ENCODE measurements at places on chromosomes 1 and 21.

GRCh38 chr1:104348277-104348676 is 598.6 kb downstream of the AMY1C start:
- DNase-seq, result no peak

DNA sequence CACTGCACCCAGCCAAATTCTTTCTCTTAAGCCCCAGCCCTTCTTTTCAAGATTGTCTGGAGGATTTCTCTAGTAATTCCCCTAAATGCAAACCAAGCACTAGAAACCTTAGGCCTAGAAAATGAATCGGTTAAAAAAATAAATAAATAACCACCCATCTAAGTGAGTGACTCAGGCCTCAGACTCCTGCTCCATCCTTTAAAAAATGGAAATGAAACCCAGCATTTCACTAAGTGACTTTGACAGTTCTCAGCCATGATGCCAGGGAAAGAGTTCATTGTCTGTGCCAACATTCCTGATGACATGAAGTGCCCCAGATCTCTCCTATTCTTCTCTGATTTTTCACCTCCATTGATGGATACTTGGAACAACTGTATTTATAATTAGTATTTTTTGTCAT is 415.2 kb upstream of the DAB1 start:
- peak; percentile 82 for DNase-seq

DNA sequence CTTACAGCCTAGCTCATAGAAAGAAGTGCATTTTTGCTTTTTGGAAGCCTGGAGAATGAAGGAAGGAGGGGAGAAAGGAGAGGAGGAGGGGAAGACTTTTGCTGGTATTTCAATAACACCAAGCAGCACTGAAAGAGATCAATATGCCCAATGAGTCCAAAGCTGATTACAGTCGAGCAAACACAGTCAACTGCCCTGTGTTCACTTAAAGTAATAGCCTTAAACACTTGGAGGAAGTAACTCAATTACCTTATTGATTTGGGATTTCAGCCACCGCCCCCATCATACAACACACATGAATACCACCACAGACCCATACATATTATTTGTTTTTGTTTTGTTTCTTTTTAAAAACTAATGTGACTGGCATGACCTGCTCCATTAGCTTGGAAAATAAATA is 23.3 kb upstream of the RXRG start:
- DNase-seq, result no peak

DNA sequence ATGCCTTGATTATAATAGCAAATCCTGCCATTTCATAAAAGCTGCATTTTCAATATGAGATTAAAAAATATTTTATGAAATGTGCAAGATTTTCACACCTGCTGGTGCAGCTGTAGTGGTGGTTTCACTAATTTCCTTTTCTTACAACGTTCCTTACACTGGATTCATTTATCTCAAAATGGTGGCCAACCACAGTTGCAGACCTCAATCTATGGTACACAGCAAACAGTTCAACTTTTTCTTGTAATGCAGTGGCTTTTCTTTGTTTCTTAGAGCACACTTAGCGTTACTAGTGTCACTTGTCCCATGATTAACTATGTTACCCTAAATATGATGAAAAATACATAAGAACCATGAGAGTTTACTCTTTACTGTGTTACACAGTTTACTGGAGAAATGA is 32.7 kb downstream of the FCER1A start:
- DNase-seq, result no peak

DNA sequence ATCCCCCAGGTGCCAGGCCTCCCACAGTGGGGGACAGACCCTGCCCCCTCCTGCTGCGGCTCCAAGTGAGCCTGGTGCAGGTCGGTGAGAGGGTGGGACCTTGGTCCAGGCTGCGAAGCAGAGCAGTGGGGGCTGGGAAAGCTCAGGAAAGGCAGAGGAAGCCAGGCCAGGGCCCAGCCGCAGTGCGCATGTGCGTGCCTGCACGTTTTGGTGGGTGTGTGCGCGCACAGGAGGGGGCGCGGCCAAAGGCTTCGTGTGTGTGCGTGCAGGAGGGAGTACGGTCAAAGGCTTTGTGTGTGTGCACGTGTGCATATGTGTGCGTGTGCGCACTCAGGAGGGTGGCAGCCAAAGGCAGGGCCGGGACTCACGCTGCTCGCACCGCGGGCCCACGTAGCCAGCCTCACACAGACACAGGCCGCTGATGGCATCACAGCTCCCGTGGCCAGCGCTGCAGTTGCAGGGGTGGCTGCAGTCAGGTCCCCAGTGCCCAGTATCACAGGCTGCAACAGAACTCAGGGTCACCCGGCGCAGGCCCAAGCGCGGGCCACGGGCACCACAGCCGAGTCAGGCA is 45.9 kb downstream of the ARHGEF16 start:
- no peak for DNase-seq

- DNase-seq, result no peak
Measured at GRCh38 chr1:145710291-145711027, 3.3 kb upstream of the PDZK1 start.

GRCh38 chr1:234924450-234925355 is 203.9 kb downstream of the TOMM20 start:
- no peak for DNase-seq

DNA sequence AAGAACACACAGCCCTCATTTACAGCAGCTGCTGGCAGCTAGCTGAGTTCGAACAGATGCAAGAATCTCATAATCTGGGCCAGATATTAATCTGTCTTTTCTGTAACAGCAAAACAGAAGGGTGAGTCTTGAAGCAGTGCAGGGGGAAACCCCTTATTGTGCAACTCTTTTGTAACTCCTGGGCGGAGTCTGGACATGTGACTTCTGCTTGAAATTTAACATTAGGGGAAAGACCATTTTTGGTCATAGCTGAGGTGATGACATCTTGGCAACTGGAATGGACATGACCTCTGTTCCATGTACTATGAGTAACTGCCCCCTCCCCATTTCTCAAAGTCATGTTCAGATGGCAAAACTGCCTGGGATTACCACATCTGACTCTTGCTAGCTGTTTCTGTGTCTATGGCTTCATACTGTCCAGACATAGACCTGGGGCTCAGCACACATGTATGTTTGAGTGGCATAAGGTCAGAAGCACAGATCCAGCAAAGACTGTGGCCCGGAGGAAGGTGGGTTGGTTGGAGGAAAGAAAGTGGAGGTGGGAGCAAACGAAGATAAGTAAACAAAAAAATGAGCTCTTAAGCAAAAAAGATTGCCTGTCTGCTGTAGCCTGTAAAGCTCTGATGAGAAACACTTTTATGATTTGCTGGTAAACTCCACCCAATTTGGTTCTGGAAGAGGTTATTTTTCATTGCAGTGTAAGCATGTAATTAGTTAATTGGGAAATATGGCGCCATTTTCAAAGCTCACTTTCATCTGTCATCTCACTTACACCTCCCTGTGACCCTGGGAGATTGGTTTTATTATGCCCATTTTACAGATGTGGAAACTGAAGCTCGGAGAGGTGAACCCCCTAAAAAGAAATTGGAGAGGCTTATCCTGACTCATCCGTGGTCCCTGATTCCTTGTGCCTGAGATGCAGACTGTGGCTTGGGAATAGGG is 26.1 kb downstream of the ETS2 start:
- peak; percentile 97 for DNase-seq

GRCh38 chr1:209875515-209875914 is 47.7 kb downstream of the UTP25 start:
- DNase-seq, result peak; percentile 78

DNA sequence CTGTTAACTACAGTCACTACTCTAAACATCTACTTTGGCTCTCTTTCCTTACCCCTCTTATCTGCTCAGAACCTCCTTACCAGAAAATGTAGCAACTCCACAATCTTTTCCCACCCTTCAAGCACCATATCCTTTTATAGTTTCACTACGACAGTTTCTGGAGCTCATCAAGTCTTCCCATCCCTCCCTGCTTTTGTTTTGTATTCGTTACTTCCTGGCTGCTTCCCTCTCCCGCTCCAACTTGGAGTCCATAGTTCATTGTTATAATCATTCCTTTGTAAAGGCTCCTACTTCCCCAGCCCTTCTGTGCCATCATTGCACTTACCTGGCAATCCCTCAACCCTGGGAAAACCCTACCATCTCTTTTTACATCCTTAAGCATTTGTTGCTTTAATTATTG is 18.0 kb downstream of the MPZL1 start:
- no peak for DNase-seq

DNA sequence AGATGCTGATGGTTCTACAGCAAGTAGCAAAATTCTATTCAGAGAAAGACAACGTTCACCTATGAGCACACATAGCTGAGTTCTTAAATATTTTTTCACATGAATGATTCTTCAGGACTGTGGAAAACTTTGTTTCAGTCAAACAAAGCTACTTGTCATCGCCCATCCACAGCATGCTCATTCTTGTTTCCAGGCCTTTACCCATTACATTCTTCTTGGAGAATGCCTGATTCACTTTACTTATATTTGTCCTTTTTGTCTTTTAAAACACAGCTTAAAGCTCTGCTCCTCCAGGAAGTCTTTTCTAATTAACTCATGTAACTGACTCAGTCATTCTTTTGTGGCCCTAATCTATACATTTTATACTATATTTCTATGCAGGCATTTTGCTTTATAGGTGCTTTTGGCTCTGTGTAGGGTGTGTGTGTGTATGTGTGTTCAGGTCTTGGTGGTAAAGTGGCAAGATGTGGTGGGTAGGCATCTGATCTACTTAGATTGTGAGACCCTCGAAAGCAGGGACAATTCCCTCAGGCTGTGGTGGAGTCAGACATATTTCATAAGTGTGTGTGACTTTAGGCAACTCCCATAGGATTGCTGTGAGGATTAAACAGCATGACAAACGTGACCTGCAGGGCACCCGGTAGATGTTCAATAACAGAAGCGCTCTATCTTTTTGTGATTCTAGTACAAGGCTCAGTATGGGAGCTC is 11.8 kb upstream of the MARK1 start:
- DNase-seq, result peak; percentile 22

DNA sequence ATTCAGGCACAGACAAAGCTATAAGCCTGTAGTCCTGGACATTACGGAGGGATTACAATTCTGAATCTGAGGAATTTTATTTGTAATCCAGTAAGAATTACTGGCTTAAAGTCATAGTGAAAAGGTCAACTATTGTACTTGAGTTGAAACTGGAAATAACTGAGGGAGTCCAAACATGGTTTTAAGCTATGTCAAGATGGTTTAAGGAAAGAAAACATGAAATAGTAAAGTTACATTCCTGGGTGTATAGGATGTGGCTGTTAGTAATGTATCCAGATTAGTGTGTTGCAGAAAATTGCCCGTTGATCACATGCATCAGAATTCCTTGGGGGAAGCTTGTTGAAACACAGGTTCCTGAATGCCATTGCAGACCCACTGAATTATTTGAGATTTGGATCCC is 124.8 kb upstream of the GORAB start:
- peak; percentile 81 for DNase-seq

DNA sequence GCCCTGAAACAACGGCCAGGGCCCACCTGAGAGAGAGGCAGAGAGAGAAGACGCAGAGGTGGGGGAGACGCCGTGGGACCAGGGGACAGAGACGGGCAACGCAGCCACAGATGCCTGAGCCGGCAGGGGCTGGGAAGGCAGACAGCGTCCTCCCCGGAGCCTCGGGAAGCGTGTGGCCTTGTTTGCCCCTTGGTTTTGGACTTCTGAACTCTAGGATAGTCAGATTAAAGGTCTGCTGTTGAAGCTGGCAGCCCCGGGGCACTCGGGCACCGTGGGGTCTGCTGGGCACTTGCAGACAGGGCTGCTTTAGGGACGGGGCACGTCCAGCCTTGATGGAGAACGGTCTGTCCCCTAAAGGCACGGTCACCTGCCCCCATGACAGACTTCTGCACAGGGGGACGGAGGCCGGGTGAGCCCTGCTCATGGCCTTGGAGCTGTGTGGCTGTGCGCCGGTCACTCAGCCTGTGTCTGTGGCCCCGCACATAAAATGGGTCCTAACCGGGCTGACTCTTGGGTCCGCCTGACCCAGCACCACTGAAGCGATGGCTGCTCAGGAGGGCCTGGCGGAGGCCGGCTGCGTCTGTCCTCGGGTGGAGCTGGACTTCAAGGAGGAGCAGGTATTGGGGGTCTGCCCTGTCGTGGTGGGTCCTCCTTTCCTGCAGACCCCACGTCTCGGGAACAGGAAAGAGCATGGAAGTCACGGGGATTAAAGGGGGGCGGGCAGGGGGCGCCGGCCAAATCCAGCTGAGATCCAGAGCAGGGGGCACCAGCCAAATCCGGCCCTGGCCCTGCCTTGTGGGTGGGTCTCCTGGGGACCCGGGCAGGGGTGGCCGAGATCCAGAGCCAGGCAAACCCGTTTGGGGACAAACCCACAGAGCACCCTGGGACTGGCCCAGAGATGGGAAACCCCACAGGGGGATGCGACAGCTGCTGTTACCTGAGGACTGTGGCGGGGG is 9.6 kb upstream of the RNF223 start:
- no peak for DNase-seq

DNA sequence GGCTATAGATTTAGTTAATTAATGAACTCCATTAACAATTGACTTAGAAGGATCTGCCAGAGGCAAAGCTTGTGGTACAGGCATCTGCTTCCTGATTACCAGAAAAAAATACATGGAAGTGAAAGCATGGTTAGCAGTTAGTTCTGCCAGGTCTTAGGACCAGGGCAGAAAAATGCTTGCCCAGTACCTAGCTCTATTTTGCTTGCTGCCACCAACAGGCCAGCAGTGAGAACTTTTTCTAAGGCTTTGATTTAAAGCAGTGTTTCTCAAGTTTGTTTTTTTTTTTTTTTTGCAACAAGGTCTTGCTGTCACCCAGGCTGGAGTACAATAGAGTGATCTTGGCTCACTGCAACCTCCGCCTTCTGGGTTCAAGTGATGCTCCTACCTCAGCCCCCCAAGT is 16.4 kb upstream of the MTF1 start:
- DNase-seq, result peak; percentile 21

- DNase-seq, result no peak
Measured at GRCh38 chr21:38938769-38939168, 133.0 kb downstream of the ETS2 start.

DNA sequence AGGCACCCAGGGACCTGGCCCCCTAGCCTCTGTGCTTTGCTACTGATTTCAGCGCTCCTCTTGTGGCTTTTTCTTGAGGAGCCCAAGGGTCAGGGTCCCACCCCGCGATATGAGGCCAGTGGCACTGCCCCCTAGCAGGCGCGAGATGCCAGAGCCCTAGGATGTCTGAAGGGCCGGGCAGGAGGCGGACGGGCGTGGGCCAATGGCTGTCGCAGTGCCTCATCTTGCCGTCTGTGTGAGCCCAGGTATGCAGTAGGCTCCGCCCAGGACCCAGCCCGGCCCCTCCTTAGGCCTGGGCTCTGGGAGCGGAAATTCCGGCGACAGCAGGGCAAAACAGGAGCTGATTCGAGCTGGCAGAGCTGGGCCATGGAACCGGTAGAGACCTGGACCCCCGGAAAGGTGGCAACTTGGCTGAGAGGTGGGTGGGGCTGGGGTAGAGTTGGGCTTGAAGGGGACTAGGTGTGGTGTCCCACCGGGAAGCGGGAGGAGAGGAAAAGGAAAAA is at the start of gene CNKSR1:
Gene CNKSR1 (plus strand): TSS at position 310 of the 503 bp plus-strand sequence. CDS start 57 bp downstream, at position 367.
- no peak for DNase-seq

- peak; percentile 60 for DNase-seq
Measured at GRCh38 chr21:29586696-29587095, 288.0 kb downstream of the BACH1 start.

DNA sequence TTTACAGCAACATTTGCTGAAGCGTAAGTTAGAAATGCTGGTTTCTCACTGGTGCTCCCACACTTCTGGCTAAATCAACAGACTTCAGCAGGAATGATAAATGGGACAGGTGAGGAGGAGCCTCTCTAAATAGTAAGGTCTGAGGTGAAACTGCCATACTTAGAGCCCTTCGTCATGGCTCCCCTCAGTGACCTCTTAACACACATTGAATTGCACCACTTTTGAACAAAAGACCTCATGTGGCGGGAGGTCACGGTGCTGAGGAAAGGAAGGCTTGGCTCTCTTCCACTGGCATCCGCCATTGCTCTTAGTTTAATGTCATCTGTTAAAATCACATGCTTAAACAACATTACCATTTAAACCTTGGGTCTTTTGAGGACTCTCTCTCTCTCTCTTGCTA is 3.4 kb downstream of the MAP3K7CL start:
- no peak for DNase-seq

- DNase-seq, result peak; percentile 28
Measured at GRCh38 chr1:10909697-10910680, 102.5 kb upstream of the TARDBP start.

Measured in adipocyte (in vitro differentiated cells).